ENCODE measurements at places on chromosomes 11 and 22. TPM values are rescaled to one million over a fixed set of nuclear protein-coding genes. Genes with fewer than 3 reads are reported as not detected.

DNA sequence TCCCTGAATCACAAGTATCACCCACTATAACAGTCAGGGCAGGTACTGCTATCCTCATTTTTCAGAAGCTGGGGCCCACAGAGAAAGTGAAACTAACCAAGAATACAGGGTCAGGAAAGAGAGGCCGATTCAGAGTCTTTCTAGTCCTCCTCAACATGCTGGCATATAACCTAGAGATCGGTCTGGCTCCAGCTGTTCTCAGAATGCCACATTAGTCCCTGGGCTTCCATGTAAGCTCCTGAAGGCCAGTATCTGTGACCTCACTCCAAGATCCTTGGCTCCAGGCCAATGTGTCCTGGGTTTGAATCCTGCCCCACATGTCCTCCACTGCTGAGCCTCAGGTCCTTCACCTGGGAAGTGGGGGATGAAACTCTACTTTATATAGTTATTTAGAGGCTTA, 50.4 kb downstream of the TENM4 start:
- peaks cover 30% of the 10 kb centered on the region for H3K4me1 ChIP-seq
- no peak overlapping the region for H3K27ac ChIP-seq
- H3K27me3 ChIP-seq = no peaks in the 10 kb centered on the region
- no peak overlapping the region for H3K4me3 ChIP-seq
- no peak for DNase-seq
- H3K36me3 ChIP-seq = no peaks in the 10 kb centered on the region

DNA sequence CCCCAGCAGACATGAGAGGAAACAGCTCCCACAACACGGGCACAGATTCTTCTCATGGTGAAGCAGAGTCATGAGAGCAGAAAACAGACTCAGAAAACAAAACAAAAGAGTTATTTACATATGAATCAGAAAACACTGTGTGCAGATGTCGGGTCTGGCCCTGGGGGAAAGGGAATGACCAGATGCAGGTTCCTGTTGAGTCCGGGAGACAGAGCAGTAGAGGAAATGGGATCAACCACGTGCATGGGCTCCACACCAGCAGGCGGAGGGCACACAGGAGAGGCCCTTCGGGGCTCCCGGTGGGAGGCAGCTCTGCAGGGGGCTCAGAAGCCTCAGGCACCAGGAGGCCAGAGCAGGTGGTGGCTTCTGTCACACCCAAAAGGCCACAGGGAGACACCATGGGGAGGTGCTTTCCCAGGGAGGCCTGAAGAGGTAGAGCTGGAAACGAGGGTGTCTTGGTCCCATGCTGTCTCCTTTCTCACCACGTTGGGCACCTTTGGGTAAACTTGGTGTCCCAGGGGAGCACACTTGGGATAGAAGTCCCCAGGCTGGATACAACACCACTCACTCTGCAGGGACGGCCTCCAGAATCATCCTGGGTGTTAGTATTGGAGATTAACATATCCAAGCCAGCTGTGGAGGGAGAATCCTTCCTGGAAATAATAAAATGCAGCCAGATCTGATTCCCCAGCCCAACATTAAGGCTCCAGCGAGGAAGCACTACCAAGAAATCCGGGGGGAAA, 764.7 kb downstream of the BRD1 start:
- peak; percentile 43 for DNase-seq
- H3K27ac ChIP-seq = no peak overlapping the region

DNA sequence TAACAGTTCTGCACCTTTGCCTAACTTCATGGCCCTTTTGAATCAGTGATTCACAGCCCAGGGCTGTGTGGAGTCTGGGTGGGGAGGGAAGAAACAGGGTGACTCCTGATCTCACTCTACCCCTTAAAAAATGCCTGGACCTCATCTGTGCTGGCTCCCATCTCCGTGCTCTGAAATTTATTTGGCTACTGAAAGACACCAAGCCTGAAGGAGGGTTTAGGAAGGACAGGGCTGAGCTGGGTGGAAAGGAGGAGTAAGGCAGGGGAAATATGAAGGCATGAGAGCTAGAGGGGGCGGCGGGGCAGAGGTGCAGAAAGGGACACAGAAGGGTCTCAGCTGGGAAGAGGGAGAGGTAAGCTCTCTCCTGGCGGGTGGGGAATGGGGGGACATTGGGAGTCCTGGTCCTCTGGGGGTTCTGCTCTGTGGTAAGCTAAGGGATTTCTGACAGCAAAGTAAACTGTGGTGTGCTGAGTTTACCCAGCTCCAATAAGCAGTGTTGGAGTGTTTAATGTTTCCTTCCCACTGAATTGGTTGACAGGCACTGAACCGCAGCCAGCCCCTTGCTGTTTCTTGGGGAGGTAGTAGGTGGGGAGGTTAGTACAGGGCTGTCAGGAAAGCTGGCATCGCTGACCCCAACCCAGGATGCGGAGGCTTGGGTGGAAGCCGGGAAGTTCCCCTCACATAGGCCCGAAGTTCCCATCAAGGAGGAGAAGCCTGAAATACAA, 71.1 kb downstream of the RPUSD4 start:
- H3K36me3 ChIP-seq = no peaks in the 10 kb centered on the region
- no peaks in the 10 kb centered on the region for H3K27me3 ChIP-seq
- H3K4me3 ChIP-seq = no peak overlapping the region
- DNase-seq = peak; percentile 68

GRCh38 chr22:45636683-45637082, 35.0 kb upstream of the ATXN10 start:
- H3K27ac ChIP-seq = no peak overlapping the region
- peaks cover 2% of the 10 kb centered on the region for H3K36me3 ChIP-seq
- H3K27me3 ChIP-seq = peaks cover 36% of the 10 kb centered on the region
- H3K4me3 ChIP-seq = no peak overlapping the region
- DNase-seq = no peak

- H3K27me3 ChIP-seq = peaks cover 5% of the 10 kb centered on the region
- no peak for DNase-seq
- H3K4me1 ChIP-seq = no peaks in the 10 kb centered on the region
- H3K27ac ChIP-seq = no peak overlapping the region
Measured at GRCh38 chr11:59335001-59335400, 23.7 kb upstream of the OR5AN1 start.

DNA sequence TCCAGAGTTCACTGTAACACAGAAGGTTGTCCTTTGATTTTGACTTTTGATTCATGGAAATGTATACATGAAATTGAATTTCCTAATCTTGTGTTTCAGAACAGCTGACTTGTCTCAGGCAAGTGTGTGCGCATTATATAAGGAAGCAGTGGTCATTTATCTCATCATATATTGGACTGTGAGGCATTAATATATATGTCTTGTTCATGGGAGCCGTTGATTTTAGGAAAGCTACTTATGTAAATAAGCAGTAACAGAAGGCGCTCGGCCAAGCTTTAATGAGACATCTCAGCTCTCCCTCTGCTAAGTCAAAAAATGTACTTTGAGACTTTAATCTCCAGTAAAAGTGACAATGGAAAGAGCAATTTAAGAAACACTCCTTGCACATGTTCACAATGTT, 100.5 kb downstream of the PDHX start:
- no peak overlapping the region for H3K4me3 ChIP-seq
- no peak overlapping the region for H3K27ac ChIP-seq
- H3K27me3 ChIP-seq = no peaks in the 10 kb centered on the region
- H3K36me3 ChIP-seq = no peaks in the 10 kb centered on the region
- peaks cover 6% of the 10 kb centered on the region for H3K4me1 ChIP-seq

MB gene
- total RNA-seq = not detected

TP53I11 gene
- 97.5 TPM for total RNA-seq

SPDYC gene
- not detected for total RNA-seq

CHADL gene
- total RNA-seq = 0.36 TPM

CASP1 gene
- total RNA-seq = not detected
